ENCODE measurements at places on chromosomes 3 and 15.
A peak's percentile ranks its signal among the peaks of the same experiment; 100 is the strongest.

- peak; percentile 54 for DNase-seq
Observed at GRCh38 chr3:131795390-131796090, 239.3 kb downstream of the CPNE4 start.

DNA sequence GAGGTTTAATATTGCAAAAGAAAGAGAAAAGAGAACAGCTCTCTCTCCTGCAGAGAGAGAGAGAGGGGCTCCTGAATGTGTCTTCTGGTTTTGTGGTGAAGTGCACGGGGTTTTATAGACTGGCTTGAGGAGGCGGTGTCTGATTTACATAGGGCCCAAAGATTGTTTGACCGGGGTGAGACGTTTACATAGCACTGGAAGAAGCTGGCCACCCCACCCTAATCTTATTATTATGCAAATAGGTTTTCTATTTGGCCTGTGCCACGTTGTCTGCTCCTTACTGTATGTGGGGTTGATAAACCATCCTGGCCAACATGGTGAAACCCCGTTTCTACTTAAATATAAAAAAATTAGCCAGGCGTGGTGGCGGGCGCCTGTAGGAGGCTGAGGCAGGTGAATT, 268.6 kb downstream of the SV2B start:
- no peak for DNase-seq

DNA sequence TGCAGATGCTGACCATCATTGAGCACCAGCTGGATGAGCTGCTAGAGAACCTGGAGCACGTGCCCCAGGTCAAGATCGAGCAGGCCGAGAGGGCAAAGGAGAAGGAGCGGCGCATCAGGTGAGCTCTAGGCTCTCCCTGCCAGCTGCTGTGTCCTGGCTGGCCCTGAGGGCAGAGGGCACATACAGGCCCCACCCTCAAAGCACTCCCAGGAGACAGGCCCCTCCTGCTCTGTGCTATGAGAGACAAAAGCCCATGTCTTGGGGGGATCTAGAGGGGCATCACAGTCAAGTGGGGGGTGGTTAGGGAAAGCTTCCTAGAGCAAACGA, 39.5 kb downstream of the CFAP100 start:
- DNase-seq: no peak

GRCh38 chr3:10984371-10984896, 8.1 kb upstream of the SLC6A1 start:
- DNase-seq: no peak

All from mesendoderm (in vitro differentiated cells).